ENCODE measurements at places on chromosomes 7 and 10. TPM values are rescaled to one million over a fixed set of nuclear protein-coding genes. Genes with fewer than 3 reads are reported as not detected.

Gene ELN
- 39.1 TPM for total RNA-seq

Gene PRKRIP1
- 23.9 TPM for total RNA-seq

DNA sequence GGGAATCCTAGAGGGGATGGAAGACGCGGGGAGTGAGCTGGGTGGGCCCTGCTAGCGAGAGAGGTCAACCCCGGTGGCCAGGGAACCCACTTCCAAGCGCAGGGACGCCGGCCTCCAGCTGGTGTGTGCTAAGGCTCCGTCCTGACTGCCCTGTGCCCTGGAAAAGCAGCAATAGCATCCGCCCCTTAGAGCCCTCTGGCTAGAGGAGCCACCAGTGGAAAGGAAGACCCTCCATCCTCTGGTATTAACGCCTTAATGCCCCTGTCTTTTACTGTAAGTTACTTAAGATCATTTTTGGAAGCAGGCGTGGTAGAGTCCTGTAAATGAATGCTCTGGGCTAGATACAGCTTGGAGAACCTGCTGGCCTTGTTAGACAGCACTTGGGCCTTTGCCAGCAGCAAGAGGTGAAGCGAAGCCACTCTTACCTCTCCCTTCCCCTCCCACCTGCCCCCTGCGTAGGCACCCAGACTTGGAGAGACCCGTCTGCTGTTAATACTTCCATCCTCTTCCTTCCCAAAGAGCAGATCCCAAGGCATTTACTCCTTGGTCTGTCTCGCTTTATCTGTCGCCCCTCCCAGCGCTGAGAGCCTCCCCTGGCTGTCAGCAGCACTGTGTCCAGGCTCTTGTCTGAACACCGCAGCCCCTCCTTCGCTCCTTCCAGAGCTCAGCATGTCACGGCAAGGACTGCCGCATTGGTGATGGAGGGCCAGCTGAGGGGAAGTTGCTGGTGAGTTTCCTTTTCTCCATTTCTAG is 4.6 kb downstream of the REPIN1 start:
- DNase-seq = no peak

Gene OR2A42
- 0.50 TPM for total RNA-seq

All from ovary (tissue), 10 donors.